H9 (cell line): ENCODE measurements at places on chromosomes 4 and X. TPM values are rescaled to one million over a fixed set of nuclear protein-coding genes. Genes with fewer than 3 reads are reported as not detected.

ENAM gene
- total RNA-seq: not detected in 2 replicates

SPANXN4 gene
- total RNA-seq: not detected in 2 replicates

NRK gene
- total RNA-seq: 1.4 TPM in 2 replicates

CTAG1B gene
- not detected in 2 replicates for total RNA-seq

RENBP gene
- 7.1 and 8.4 TPM in 2 replicates for total RNA-seq

CNOT6L gene
- total RNA-seq: 14.5 and 15.9 TPM in 2 replicates

FAM241A gene
- total RNA-seq: 0.09 and 0.13 TPM in 2 replicates

IQSEC2 gene
- 7.0 and 8.4 TPM in 2 replicates for total RNA-seq

SCML2 gene
- total RNA-seq: 14.4 and 15.5 TPM in 2 replicates

CRMP1 gene
- 71.6 and 73.1 TPM in 2 replicates for total RNA-seq

AFF2 gene
- total RNA-seq: 14.6 and 15.7 TPM in 2 replicates

OCIAD1 gene
- 168 and 169 TPM in 2 replicates for total RNA-seq

CSN2 gene
- total RNA-seq: not detected in 2 replicates

TEX13D gene
- total RNA-seq: 0.15 TPM in 1 of 2 replicates, not detected in the other

TRMT2B gene
- 13.7 and 16.0 TPM in 2 replicates for total RNA-seq

NMU gene
- total RNA-seq: 9.8 and 12.9 TPM in 2 replicates

NEUROG2 gene
- total RNA-seq: not detected in 2 replicates

SEPTIN11 gene
- total RNA-seq: 72.6 and 77.3 TPM in 2 replicates

VCX3B gene
- not detected in 2 replicates for total RNA-seq

HHIP gene
- 2.7 and 3.8 TPM in 2 replicates for total RNA-seq

CPEB2 gene
- 1.6 and 1.8 TPM in 2 replicates for total RNA-seq

RBMXL3 gene
- total RNA-seq: not detected in 2 replicates

GPR34 gene
- total RNA-seq: not detected in 2 replicates

BEND4 gene
- 25.1 and 25.8 TPM in 2 replicates for total RNA-seq

UGT2A1 gene
- 0.26 TPM in 1 of 2 replicates, not detected in the other for total RNA-seq

TMEM150C gene
- 2.7 and 3.1 TPM in 2 replicates for total RNA-seq

MAGED4B gene
- 111 and 118 TPM in 2 replicates for total RNA-seq

MXD4 gene
- 24.1 and 25.4 TPM in 2 replicates for total RNA-seq

CACNA1F gene
- total RNA-seq: 0.94 and 1.4 TPM in 2 replicates

GYPE gene
- not detected in 2 replicates for total RNA-seq

CCNA2 gene
- 89.0 and 89.2 TPM in 2 replicates for total RNA-seq

SATL1 gene
- 0.18 and 0.31 TPM in 2 replicates for total RNA-seq

TLR10 gene
- not detected in 2 replicates for total RNA-seq

CT45A3 gene
- total RNA-seq: not detected in 2 replicates

SHROOM4 gene
- total RNA-seq: 1.9 and 2.1 TPM in 2 replicates

CXorf65 gene
- not detected in 2 replicates for total RNA-seq

TRIM61 gene
- total RNA-seq: 0.52 and 0.68 TPM in 2 replicates

GALNTL6 gene
- 0.22 TPM in 1 of 2 replicates, not detected in the other for total RNA-seq

TMPRSS11F gene
- not detected in 2 replicates for total RNA-seq

RBM3 gene
- 259 and 264 TPM in 2 replicates for total RNA-seq

GAGE12H gene
- not detected in 2 replicates for total RNA-seq

USP9X gene
- 268 and 284 TPM in 2 replicates for total RNA-seq
